GM12865 (cell line): ENCODE measurements at places on chromosomes 2 and 18.

DNA sequence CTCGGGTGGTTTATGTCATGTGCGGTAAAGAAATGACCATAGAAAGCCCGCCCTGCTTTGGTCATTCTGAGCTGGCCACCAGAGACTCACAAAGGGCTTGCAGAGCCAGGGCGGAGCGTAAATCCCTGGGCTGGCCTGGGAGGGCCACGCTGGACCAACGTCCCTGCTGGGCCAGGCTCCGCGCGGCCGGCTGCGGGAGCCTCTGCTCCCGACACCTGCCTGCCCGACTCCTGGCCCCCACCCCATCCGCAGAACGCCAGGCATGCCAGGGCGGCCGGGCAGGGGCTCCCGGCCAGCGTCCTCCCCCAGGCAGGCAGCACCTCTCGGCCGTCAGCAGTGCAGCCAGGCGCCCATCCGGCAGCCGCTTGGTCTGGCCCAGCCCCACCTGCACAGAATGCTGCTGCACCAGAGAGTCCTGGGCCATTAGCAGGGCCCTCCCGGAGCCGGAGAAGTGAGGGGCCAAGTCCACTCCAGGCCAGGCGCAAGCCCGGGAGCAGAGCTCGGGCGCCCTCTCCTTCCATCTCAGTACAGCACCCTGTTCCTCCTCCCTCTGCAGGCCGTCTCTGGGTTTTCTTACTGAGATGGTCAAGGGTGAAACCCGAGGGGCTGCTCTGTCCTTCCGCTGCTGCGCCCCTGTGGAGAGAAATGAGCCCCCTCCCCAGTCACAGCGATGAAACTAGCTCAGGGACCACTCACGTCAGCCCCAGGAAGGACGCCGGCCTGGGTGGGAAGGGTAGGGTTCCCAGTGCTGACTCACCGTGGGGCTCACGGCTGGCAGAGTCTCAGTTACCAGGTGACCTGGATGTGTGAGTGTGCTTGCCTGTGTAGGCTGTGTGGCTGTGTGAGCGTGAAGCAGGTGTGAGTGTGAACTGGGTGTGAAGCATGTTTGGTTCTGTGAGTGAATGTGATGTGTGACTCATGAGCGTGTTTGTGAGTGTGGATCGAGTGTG is 83.3 kb downstream of the PTGR3 start:
- no peak for DNase-seq

- DNase-seq, result no peak
These were observed 55.9 kb downstream of the LYPD6B start for GRCh38 chr2:149094217-149095015.

DNA sequence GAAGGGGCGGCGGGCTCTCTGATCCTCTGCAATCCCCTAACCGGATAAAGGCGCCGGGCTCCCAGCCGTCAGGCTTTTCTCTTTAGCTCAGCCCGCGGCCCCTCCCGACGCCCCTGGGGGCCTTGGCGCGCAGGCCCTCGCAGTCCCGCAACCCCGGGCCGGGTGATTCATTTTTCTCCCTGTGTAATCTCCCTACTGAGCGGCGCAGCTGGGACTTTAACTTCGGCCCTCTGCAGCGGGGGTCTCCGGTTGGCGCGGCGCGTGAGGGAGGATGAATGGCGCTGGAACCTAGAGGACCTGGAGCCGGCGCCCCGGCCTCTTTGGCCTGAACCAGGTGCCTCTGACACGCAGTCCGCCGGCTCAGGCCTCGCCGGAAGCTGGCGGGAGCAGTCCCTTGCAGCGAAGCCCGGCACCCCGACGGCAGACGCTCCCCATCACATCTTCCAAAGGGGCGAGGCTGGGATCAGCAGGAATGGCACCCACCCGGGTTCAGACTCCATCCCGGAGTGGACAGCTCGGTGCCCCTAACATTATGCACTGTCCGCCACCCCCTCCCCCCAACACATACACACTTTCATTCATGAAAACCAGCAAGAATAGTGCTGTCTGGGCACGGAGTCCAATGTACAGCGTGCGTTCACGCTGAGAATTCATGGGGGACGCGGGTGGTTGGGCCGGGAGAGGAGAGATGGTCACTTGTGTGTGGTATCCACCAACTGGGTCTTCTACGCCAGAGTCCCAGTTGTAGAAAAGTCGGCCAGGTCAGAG is 1.2 kb downstream of the CNGA3 start:
- no peak for DNase-seq

GRCh38 chr2:68726608-68727367 is 7.8 kb upstream of the ARHGAP25 start:
- DNase-seq, result peak; percentile 93

DNA sequence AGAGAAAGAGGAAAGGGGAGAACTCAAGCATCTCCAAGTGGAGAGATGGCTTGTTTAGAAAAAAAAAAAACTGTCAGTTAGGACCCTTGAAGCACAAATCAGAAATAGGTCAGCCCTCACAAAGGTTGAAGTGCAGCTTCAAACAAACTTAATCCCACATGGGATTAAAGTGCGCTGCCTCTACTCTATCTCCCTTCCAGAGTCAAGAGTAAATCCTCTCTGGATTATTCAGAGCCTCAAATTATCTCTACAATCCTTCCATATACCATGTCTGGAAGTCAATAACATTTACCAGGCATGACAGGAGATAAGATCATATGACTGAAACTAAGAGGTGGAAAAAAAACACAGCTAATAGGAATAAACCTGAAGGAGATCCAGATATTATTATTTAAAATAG is 69.8 kb downstream of the SMAD7 start:
- no peak for DNase-seq

DNA sequence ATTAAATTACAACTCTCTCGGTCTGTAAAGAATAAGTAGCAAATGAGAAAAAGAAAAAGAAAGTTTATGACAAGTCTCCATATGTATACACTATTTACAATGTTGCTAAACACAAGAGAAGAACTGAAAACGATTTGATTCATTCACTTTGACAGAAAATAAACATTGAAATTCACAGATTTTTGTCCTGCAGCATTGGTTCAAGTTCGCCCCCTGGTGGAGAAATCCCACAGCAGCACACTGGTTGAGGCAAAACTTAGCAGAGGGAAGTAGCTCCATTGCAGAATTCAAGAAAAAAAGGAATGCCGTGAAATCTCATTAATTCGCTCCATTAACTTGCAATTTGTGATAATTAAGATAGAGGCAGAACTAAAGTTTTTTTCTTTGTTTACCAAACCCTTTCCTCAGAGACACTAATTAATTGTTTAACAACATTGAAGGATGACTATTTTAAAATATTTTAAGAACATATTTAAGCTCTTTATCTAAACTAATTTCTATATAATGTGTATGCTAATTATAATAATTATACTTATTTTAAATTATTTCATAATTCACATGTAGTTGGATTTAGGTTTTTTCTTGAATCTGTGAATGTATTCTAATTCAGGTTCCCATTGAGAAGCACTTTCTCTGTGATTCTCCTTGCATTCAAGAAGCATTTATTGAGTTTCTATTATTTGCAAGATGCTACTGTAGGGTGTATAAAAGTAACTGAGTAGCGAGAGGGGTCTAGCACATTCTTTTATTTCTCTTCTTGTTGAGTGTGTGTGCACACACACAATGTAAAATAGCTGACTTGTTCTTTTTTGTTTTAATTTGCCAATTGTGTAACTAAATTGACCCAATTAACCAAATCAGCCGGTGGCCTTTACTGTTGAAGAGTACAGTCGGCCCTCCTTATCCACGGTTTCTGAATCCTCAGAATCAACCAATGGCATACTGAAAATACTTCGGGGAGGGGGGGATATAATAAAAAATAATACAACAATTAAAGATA is 74.1 kb downstream of the COL4A3 start:
- peak; percentile 78 for DNase-seq

GRCh38 chr2:145154731-145155130 is 634.8 kb upstream of the ZEB2 start:
- DNase-seq, result no peak

GRCh38 chr2:75609937-75610508 is 36.6 kb upstream of the MRPL19 start:
- DNase-seq, result no peak

- peak; percentile 6 for DNase-seq
These were observed at the start of gene ATP8B1 for GRCh38 chr18:57803103-57803969. TSS of gene ATP8B1 (minus strand) at chr18:57803315. CDS start at chr18:57731807, 71,508 bp downstream.

GRCh38 chr2:48107326-48107925 is 201.1 kb upstream of the FBXO11 start:
- no peak for DNase-seq

DNA sequence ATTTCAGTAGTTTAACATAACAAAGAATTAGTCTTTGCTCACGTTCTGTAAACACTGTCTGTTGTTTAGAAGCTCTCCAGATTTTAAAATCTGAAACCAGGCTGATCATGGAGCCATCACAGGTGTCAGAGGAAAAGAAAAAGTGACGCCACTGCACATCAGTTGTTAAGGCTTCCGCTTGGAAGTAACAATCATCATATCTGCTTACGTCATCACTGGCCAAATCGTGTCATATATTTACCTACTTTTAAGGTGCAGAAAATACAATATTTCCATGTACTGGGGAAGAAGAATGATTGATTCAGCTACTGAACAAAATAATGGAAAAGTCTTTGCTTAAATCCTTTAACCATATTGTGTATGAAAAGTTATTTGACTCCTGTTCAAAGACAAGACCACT is 382.6 kb upstream of the MC4R start:
- no peak for DNase-seq

GRCh38 chr2:99555404-99555803 is 65.6 kb upstream of the REV1 start:
- DNase-seq, result no peak

DNA sequence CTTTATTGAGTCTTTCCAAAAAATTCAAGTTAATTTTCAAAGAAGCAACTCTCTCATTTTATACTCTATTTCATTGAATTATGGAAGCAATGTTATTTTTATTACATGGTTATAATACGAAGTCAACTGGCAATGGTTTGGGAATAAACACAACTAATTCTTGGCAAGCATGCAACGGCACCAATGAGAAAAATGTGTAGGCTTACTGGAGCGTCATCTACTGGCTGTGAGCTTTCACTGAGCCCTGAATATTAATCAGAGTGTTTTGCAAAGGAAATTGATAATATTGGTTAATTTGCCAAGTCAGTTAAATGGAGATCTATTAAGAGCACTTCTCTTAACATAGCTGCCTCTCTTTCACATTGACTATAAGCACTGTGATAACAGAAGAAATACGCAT is 163.9 kb downstream of the IKZF2 start:
- DNase-seq, result no peak

- DNase-seq, result peak; percentile 5
These were observed 95.1 kb upstream of the L3MBTL4 start for GRCh38 chr18:6509832-6510231.

DNA sequence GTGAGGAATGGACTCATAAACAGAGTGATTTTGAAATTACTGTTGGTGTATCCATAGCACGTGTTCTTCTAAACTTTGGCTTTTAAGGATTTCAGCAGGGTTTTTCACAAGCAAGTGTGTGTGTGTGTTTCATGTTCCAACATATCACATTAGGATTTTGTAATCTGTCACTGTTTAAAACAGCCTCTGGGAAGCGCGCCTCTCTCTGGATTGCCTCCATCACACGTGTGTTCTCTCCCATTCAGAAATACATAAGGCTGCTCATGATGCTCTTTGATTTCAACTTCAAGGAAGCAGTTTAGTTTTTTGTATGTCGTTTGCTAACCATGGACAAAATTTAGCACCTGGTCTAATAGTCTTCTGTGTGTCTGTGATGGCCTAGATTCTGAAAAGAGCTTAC is 370.4 kb downstream of the MTX2 start:
- DNase-seq, result no peak

DNA sequence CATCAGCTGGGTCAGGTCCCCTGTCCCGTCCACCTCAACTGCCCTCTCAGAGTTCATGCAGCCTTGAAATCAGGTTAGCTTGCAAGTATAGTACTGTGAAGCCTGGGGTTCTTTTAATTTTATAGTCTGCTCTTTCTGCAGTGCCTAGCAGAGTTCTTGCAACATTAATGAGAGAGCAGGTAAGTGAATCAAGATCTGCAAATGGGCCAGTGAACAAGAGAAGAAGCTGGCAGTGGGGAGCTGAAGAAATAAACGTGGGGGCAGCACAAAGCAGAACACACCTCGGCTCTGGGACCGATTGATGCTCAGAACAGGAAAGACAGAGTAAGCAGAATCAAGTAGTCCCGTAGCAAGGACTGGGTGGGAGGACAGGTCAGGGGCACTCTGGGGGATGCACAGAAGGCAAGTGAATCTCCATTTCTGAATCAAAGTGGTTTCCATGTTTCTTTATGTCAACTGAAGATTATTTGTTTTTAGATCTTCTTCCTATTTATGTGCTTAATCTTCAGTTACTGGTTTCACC is 675.5 kb downstream of the RNF144A start:
- DNase-seq, result no peak

DNA sequence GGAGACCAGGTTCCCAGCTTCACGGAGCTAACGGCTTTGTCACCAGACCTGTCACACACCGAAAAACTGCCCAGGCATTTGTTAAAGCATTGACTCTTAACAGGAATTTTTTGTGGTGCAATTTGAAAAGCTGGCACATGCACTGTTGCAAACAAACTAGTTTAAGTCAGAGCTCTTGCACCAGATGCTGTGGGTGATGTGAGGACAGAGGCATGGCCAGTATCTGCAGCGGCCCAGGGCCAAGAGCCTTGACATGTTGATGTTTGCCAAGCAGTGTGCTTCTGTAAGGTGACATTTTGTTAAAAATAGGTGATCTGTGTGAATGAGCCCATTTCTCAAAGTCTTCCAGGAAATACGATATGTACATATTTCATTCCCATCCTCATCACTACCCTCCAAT is 142.5 kb downstream of the MTCL1 start:
- DNase-seq, result no peak

DNA sequence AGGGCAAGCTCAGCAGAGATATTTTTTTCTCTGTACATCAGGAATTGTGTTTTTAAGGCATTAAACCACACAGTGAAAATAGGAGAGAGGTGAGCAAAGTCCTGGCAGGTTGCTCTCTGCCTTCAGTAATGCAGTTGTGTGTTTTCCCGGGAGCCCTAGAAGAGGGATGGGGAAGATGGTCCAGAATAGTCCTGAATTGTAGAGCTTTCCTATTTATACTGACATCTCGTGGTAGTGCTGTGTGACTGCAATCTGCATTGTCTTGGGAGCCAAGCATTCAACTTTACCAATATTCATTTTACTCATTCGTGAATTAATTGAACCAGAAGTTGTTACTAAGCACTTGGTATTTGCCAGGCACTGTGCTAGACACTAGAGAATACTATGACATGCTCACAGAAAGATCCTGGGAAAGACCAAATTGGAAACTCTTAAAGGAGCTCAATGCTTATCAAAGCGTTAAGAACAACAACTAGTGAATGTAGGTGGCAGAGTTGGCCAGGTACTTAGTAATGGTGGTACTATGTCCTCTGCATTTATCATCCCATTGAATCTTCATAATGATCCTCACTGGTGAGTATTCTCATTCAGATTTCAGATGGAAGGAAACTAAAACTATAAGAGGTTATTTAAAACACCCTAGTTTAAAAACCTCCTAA is 214.6 kb downstream of the TRIB2 start:
- peak; percentile 10 for DNase-seq

- no peak for DNase-seq
These were observed 28.8 kb downstream of the GMCL1 start for GRCh38 chr2:69858261-69858660.

- DNase-seq, result no peak
These were observed 81.2 kb downstream of the EIPR1 start for GRCh38 chr2:3296182-3296972.
